ENCODE measurements at places on chromosomes 1 and 21.

- DNase-seq, result no peak
Observed at GRCh38 chr1:68938051-68938666, 441.3 kb upstream of the DEPDC1 start.

GRCh38 chr1:234955107-234955731 is 173.4 kb downstream of the TOMM20 start:
- DNase-seq, result peak; percentile 89

- peak; percentile 72 for DNase-seq
Observed at GRCh38 chr1:31934706-31935629, 3.2 kb downstream of the PTP4A2 start.

GRCh38 chr1:173503391-173503790 is 26.3 kb downstream of the PRDX6 start:
- no peak for DNase-seq

DNA sequence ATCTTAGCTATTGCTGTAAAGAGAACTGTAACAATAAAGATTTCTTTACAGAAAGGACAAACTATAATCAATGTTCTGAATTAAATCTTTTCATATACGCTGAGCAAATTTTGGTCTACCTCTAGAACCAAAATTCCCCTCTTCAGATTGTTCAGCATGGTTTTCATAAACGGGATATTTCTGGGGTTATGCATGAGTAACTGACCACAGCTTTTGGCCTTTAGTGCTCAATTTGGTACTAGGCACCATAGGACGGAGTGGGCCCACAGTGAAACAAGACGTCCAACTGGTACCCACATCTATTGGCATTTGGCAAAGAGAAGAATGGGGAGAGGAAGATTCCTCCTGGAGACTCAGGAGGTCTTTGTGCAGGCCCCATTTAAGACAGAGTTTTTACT is 184.5 kb downstream of the TGFBR3 start:
- no peak for DNase-seq

DNA sequence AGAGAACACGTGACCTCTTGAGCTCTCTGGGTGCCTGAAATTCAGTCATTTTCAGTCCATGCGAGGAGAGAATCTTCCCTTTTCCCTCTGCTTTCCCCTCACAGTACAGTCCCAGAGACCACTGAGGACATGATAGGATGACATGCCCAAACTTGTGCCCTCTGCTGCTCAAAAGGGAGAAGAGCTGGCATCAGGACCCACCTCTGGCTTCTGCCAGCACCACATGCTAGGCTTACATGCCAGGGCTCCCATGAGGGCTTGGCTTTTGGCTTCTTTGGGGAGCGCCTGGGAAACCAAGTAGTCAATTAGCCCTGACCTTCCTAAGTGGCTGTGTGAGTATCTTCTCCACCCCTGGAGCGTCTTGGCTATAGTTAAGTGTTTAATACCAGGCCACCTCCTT is 13.8 kb upstream of the KCNQ4 start:
- no peak for DNase-seq
